ENCODE measurements at places on chromosomes 1 and 21.

DNA sequence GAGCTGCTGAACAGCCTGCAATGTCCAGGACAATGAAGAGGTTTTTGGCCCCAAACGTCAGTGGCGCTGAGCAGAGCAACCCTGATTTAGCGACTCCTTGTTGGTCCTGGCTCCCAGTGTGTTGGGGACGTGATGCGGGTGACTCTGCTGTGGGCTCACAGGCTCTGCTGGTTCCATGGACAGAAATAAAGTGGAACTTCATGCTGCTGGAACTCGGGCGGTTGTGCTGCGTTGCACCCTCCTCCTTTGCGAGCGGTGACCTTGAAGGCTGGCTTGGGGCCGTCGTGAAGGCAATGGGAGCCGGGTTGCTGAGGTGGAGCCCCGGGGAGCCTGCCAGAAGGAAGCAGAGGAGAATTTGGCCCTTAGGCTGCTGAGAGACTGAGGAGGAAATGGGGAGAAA is 122.6 kb upstream of the C1orf174 start:
- no peak for DNase-seq

GRCh38 chr1:31640964-31641363 is 3.7 kb downstream of the PEF1 start:
- DNase-seq = no peak

DNA sequence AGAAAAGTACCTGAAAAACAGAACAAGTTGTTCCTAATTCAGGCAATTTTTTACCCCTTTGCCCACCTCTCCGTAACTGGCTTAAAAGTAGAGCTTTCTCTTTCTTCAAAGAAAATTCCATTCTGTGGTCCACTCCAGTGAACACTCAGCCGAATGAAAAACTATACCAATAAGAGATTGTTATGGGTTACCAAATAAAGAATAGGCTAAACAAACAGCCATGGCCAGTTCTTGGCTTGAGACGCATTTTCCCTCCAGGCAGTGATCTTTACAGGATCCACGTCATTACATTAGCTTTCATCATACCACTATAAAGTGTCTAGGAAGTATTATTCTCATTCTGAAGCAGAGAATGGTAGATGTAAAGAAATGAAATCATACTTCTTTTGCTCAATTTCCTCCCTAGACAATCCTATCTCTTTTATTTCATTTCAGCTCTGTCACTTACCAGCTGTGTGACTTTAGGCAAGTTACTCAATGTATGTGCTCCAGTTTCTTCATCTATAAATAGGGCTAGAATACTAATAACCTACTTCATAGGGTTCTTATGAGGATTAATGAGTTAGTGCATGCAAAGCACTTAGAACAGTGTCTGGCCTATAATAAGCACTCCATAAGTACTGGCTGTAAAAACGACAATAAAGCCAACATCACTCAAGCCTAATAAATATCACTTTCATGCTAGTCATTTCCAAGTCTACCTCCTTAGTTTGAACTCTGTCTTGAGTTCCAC is 26.5 kb upstream of the TRIM45 start:
- DNase-seq = peak; percentile 23

- no peak for DNase-seq
Observed at GRCh38 chr1:183578856-183579255, 11.4 kb downstream of the NCF2 start.

DNA sequence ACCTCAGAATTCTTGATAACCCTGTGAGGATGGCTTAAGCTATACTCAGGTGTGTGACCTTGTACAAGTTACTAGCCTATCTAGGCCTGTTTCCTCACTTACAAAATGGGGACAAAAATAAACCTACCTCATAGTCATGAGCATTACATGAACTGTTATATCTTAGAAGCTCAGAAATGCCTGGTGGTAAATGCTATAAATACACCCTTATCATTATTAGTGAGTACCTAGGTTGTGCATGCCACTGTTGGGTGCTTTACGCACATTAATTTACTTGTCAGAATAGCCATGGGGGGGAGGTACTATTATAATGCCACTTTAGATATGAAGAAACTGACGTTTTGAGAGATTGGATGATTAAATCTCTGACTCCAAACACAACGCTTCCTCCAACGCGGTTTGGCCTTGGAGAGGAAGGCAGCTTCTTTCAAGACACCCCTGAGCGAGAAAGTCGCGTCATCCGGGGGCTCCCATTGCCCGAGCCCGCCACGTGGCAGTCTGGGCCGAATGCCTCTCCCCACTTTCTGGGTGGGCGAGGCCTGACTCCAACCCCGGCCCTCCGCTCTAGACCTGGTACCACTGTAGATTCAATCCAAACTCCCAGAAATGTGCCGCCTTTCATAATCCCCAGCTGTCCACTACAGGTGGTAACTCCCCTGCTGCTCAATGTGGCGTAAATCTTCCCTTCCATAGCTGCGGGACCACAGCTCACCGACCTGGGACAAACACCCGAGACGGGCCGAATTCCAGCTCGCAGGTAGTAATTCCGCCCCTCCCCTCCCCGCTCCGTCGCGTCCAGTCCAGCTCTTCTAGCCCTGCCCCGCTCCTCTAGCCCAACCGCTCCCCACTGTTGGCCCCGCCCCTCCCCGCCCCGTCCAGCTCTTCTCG is 771 bp upstream of the RAD54L start:
- peak; percentile 98 for DNase-seq

DNA sequence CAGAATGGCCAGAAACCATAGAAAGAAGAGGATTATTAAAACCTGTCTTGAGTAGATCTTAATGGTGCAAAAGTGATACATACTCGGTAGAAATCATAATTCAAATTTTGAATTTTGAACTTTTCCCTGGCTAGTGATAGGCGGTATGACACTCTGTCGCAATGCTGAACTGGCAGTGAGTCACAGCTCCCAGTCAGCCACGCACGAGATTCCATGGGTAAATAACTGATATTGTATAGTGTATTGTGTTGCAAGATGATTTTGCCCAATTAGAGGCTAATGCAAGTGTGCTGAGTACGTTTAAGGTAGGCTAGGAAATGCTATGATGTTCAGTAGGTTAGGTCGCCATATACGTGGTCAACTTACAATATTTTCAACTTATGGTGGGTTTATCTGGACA is 207.0 kb downstream of the SIPA1L2 start:
- no peak for DNase-seq

DNA sequence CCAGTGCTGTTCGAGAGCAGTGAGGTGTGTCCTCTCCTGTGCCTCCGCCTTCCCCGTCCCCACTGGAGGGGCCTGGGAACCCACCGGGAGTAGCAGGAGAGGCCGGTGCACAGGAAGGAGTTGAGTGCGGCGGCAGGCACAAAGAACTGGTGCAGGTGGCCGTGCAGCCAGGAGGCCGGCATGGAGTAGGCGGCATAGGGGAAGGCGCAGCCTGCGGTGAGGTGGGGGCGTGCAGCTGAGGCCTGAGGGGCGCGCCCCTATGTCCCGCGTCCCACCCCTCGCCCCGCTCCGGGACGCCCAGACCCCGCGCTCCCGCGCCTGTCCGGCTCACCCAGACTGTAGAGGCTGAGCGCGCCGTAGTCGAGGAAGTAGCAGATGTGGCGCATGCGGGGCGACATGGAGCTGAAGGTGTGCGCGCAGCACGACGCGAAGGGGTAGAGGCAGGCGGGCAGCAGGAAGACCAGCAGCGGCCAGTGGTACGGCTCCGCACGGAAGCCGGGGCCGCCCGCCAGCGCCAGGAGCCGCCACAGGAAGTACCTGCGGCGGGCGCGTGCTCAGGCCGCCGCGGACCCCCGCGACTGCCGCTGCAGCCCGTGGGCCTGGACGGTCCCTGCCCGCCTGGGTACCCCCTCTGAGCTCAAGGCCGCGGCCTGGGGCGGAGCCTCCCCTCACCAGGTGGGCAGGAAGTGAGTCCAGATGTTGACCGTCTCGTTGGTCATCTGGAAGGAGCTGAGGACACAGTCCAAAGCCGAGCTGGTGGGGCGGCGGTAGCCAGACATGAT is 2.2 kb downstream of the PAQR6 start:
- peak; percentile 86 for DNase-seq

- no peak for DNase-seq
Observed at GRCh38 chr1:4614371-4615137, 39.9 kb upstream of the AJAP1 start.

GRCh38 chr21:42547001-42547905 is 33.6 kb downstream of the SLC37A1 start:
- DNase-seq = no peak

- no peak for DNase-seq
Observed at GRCh38 chr1:157168015-157168414, 29.8 kb upstream of the ETV3 start.

DNA sequence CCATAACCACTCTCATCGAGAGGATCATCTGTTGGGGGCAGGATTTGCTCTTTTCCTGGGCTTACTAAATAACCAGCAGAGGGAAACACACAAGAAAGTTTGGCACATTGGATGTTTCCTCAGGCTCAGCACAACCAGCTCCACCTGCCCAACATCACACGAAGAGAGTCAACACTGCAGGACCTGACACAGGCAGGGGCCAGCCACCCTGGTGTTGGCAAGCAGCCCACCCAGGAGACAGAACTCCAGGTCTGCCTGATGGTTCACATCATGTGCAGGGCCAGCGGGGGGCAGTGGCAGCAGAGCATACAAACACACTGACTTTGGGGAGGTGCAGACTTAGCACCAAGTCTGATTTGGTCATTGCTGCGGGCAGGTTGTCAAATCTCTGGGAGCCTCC is 182.3 kb upstream of the GALNT2 start:
- no peak for DNase-seq

- no peak for DNase-seq
Observed at GRCh38 chr1:243642936-243643335, 207.1 kb downstream of the AKT3 start.

- DNase-seq = no peak
Observed at GRCh38 chr1:88544195-88544594, 139.9 kb upstream of the PKN2 start.

- DNase-seq = no peak
Observed at GRCh38 chr1:32984455-32985171, 20.0 kb upstream of the RNF19B start.

- no peak for DNase-seq
Observed at GRCh38 chr1:117146575-117147340, 25.2 kb upstream of the TRIM45 start.

- DNase-seq = no peak
Observed at GRCh38 chr1:21586846-21587601, 77.8 kb downstream of the ALPL start.

DNA sequence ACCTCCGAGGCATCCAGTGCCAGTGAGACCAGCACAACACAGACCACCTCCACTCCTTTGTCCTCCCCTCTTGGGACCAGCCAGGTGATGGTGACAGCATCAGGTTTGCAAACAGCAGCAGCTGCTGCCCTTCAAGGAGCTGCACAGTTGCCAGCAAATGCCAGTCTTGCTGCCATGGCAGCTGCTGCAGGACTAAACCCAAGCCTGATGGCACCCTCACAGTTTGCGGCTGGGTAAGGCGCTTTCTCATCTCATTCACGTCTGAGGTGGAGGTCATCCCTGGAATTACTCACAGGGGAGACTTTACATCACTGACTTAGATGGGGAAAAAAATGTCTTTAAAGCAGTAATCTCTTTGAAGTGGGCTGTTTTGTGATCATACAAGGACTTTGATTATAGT is 106.3 kb downstream of the CD247 start:
- DNase-seq = no peak

DNA sequence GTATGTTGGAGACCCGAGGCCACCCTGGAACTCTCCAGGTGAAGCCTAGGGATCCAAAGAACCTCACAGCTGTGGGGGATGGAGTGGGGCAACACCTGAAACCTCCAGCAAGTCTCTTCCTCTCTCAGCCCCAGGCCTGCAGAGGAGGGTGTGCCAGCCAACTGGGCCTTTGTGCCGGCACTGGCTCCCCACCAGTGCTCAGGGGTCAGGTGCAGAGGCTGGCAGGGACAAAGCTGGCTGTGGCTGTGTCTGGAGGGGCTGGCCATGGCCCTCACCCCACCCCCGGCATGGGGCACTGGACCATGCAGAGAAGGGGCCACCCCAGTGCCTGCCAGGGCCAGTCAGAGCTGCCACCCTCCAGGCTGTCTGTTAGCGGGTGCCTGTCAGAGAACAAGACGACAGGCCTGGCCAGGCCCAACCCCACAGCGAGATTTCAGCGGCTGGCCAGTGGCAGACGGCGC is 3.9 kb downstream of the COL18A1 start:
- no peak for DNase-seq

GRCh38 chr1:172148707-172149106 is 271.8 kb upstream of the C1orf105 start:
- no peak for DNase-seq

GRCh38 chr1:230112131-230112701 is 45.2 kb downstream of the GALNT2 start:
- DNase-seq = no peak

DNA sequence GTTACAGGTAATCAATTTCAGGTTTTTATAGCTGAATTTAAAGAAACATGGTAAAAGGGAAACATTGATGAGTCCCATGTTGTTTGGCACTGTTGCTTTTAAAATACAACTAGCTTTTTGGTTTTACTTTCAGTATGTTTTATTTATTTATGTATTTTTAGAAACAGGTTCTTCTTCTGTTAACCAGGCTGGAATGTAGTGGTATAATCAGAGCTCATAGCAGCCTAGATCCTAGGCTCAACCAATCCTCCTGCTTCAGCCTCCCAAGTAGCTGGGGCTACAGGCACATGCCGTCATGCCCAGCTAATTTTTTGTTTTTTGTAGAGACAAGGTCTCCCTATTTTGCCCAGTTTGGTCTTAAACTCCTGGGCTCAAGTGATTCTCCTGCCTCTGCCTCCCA is 50.4 kb downstream of the CTTNBP2NL start:
- DNase-seq = no peak

- peak; percentile 78 for DNase-seq
Observed at GRCh38 chr1:90114521-90115141, 119.7 kb downstream of the ZNF326 start.

DNA sequence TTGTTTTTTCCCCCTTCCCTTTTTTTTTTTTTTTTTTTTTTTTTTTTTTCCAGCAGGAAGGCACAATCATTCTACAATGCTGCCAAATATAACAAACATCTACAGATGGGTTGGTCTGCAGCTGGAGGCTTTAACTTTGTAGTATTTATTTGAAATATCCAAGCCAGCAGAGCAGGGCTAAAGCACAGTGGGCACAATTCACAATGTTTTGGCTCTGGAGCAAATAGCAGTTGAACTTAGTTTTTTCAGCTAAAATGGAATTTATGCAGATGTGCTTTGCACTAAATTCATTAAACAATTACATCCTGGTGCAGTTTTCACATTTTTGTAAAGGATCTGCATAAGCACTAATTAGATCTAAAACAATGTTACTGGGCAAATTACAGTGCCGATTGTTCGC is 39.8 kb upstream of the ZBTB18 start:
- DNase-seq = no peak

- DNase-seq = peak; percentile 52
Observed at GRCh38 chr1:92486251-92487077, at the start of gene GFI1. TSS of gene GFI1 (minus strand) at chr1:92486925. CDS start at chr1:92483487, 3,438 bp downstream.

DNA sequence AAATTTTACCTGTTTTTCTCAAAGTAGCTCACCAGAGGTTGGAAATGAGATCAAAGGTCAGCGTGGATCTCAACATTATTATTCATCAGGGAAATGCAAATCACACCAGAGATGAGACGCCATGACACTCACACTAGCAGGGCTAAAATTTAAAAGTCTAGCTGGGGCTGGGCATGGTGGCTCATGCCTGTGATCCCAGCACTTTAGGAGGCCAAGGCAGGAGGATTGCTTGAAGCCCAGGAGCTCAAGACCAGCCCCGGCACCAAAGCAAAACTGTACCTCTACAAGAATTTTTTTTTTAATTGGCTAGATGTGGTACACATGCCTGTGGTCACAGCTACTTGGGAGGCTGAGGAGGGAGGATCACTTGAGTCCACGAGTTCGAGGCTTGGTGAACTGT is 41.4 kb upstream of the PCBP3 start:
- DNase-seq = no peak

GRCh38 chr1:182003953-182004586 is 57.4 kb downstream of the ZNF648 start:
- no peak for DNase-seq
